ENCODE measurements at places on chromosomes 3 and 15. TPM values are rescaled to one million over a fixed set of nuclear protein-coding genes. Genes with fewer than 3 reads are reported as not detected.

Gene SAMD7
- not detected for total RNA-seq

Gene AADACL2
- total RNA-seq: not detected

Gene SLC51A
- not detected for total RNA-seq

Gene MAPK6
- 62.7 TPM for total RNA-seq

Gene PPP1R14D
- total RNA-seq: not detected

- no peak for DNase-seq
These were observed 70.2 kb downstream of the LRRC28 start for GRCh38 chr15:99321468-99321867.

- no peak for DNase-seq
These were observed 11.8 kb upstream of the C3orf70 start for GRCh38 chr3:185164428-185165217.

GRCh38 chr3:106560451-106560966 is 691.7 kb upstream of the CBLB start:
- no peak for DNase-seq

DNA sequence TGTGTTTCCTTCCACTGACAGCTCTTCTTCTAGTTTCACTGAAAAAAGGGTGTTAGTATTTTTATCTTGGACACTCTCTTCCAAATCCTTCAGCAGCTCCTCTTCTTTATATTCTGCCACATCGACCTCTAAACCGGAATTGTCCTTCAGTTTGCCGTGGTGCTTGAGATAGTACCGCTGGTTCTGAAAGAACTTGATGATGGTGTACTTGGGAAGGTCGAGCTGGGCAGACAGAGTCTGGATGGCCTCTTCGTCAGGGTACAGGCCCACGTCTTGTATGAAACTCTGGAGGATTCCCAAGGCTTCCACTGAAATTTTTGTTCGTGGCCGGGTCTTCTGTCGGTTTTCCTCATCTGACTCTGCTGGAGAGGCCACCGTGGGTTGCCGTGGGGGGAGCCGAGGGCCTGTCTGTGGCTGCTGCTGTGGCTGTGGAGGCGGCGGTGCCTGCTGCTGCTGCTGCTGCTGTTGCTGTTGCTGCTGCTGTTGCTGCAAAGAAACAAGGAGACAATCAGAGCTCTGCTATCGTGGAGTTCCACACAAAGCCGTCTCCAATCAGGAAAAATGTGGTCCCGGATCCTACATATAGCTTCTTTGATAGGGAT is 75.8 kb downstream of the SATB1 start:
- no peak for DNase-seq

GRCh38 chr3:150733936-150734794 is 28.8 kb downstream of the SIAH2 start:
- no peak for DNase-seq

DNA sequence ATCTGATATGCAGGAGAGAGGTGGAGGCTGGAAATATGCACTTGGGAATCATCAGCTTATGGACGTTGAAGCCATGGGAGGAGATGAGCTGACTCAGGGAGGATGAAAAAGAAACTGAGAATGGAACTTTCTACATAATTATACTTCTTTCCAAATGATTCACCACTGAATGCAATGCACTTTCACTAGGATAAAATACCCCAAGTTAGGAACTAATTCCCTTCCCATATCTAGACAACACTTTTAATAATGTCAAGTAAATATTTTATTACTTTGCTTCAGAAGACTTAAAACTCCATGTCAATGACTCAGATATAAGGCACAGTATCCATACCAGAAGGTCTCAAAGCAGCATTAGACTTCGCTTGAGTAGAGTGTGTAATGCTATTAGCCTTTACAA is 24.2 kb downstream of the NPTN start:
- no peak for DNase-seq
